ENCODE measurements at places on chromosomes 5 and 9. TPM values are rescaled to one million over a fixed set of nuclear protein-coding genes. Genes with fewer than 3 reads are reported as not detected.

Gene PCDHB2
- 2.9 TPM for total RNA-seq

Gene CFAP77
- total RNA-seq, result 0.20 TPM

Gene CDKN2B-AS1
- 0.39 TPM for total RNA-seq

Gene NAIP
- 1.5 TPM for total RNA-seq

Gene LRRC70
- total RNA-seq, result 37.8 TPM

Gene FAM221B
- not detected for total RNA-seq

Gene DPM2
- 12.1 TPM for total RNA-seq

Gene MEIKIN
- not detected for total RNA-seq

Gene SH3TC2
- total RNA-seq, result 2.5 TPM

Gene PCDHGA9
- 1.8 TPM for total RNA-seq

Gene FAM169A
- 0.71 TPM for total RNA-seq

Gene SLCO6A1
- total RNA-seq, result not detected

Gene PHF24
- total RNA-seq, result not detected

Gene PCDHA6
- 0.88 TPM for total RNA-seq

Gene TRIM14
- total RNA-seq, result 3.4 TPM

Gene GABRG2
- total RNA-seq, result not detected

Gene SLC25A48
- total RNA-seq, result not detected

Gene LHX6
- 0.14 TPM for total RNA-seq

Gene PROB1
- 2.5 TPM for total RNA-seq

Gene GABRA1
- not detected for total RNA-seq

Gene ECSCR
- 513 TPM for total RNA-seq

Gene GLDC
- 19.4 TPM for total RNA-seq

Gene FGF18
- total RNA-seq, result not detected

Gene IL13
- total RNA-seq, result not detected

Gene HTR1A
- total RNA-seq, result not detected

Gene PCA3
- total RNA-seq, result 1.2 TPM

Gene SNCAIP
- 18.9 TPM for total RNA-seq

Gene TSLP
- total RNA-seq, result not detected

Gene SIMC1
- 3.8 TPM for total RNA-seq

Gene ANKRD34B
- total RNA-seq, result not detected

Gene FLT4
- total RNA-seq, result 1.5 TPM

Gene ZBTB26
- total RNA-seq, result 2.7 TPM

Gene RCL1
- total RNA-seq, result 20.8 TPM

Gene CBY3
- 0.26 TPM for total RNA-seq

Gene TXNDC8
- not detected for total RNA-seq

Gene CCL27
- 0.14 TPM for total RNA-seq

Gene AFAP1L1
- 150 TPM for total RNA-seq

Gene TMEM252
- not detected for total RNA-seq

Gene C5orf58
- not detected for total RNA-seq

Gene SPINK6
- total RNA-seq, result not detected

Gene SLC22A4
- 4.4 TPM for total RNA-seq

Data from pulmonary artery endothelial cell (primary cell).